ENCODE measurements at places on chromosomes 1 and 21.

DNA sequence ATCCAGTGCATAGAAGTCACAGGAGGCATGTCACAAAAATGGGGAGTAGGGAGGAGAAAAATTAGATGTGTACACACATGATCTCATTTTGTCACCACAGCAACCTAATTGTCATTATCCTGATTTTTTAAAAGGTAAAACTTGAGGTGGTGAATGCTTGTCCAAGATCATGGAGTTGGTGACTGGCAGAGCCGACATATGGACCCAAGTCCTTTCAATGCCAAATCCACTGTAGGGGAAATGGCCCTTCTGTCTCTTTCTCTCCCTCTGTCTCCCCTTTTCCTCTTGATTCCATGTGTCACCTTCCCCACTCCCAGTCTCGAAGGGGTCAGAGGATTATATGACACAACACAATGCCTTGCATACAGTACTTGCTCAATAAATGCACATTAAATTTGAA, 65.7 kb upstream of the JUN start:
- no peak for DNase-seq

- DNase-seq = no peak
These were observed 82.9 kb downstream of the MDM4 start for GRCh38 chr1:204599098-204599497.

- DNase-seq = no peak
These were observed 61.8 kb downstream of the KIF26B start for GRCh38 chr1:245216366-245217115.

DNA sequence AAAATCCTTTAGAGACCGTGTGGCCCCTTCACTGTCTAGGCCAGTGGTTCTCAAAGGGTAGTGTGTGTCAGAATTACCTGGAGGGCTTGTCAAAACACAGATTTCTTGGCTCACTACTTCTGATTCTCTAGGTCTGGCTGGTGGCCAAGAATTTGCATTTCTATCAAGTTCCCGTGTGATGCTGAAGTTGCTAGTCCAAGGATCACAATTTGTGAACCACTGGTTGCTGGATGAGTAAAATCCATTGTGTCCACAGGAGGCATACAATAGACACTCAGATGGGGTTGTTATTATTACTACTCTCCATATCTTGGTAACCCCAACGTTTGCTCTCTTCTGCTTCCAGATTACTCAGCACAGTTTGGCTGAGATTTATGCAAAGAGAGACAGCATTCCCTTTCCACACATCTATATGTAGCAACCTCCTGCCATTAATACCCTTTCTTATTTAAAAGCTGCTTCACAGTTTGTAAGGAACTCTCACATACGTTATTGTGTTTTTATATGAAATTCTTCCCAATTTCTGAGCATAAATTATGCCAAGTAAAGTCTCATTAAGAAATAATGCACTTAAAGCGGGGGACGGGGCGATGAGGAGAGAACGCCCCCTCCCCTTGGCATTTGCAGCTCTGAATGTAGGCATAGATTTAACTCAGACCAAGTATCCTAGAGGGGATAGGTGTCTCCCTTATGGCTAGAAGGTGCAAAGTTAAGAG, 720 bp upstream of the TMCC2 start:
- no peak for DNase-seq

DNA sequence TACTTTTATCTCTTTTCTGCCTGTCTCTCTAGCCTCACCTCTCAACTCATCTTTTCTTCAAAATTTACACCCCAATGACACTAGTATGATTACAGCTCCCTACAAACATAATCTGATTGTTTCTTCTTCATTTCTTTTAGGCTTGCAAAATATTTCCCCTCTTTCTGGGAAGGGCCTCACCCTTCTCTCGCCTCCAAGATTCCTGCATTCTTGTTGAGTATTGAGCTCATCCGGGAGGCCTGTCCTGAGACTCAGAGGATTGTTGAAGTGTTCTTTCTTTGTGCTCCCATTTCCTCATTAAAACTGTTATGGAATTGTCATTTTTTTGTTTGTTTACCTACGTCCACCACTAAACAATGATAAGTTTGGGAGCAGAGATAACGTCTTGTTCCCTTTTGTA, 99.1 kb upstream of the CHRM3 start:
- DNase-seq = no peak

- DNase-seq = no peak
These were observed 167.3 kb downstream of the PBX1 start for GRCh38 chr1:164726235-164726634.

DNA sequence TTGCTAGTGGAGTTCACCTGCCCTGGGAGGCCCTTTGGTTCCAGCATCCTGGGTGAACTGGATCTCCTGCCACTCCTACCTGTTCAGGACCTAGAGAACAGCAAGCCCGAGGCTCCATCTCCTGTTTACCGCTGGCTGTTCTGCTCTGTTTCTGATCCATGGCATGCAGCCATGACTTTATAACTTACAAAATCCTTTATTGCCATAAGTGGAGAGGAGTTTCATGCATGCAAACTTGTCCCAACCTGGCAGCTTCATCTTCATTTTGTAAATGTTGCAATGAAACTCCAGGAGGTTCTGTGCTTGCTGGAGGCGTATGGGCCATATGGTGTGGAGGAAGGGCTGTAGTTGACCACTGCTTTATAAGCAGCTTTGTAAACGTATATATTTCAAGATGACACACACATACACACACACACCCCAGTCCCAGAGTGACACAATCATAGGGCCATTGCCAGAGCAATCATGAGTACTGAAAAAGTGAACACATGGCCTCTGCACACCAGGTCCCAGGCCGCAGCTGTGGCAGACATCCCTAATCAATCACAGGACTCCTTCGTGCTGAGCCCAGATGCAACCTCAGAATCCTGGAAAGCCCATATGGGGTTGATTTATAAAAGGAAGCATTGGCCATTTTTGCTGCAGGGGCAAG, 69.0 kb downstream of the UBIAD1 start:
- no peak for DNase-seq

GRCh38 chr1:157852476-157852875, 10.9 kb upstream of the CD5L start:
- DNase-seq = peak; percentile 16

DNA sequence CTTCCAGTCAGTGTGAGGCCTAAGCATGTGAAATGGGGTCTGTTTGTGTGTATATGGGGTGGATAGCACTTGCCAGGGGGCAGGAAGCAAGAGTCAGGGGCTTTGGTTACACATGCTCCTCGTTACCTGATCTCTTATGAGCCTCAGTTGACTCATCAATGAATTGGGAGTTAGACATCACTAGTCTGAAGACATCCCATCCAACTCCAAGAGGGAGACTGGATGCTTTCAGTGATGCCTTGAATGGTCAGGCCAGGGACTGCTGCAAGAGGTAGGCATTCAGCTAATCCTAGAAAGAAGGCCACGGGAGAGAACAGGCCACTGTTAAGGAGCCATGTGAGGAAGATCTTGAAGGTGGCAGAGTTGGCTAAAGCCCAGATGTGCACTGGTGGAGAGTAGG, 6.3 kb downstream of the RAB25 start:
- no peak for DNase-seq

GRCh38 chr1:96281491-96281890, 440.1 kb upstream of the PTBP2 start:
- DNase-seq = no peak

All from NCI-H2029 treated with DMSO at 0.1 percent for 48 hours (cell line).